Fibroblast of lung (primary cell): ENCODE measurements at places on chromosomes 16 and 17. TPM values are rescaled to one million over a fixed set of nuclear protein-coding genes. Genes with fewer than 3 reads are reported as not detected.

SYCE1L gene
- 0.26 and 0.33 TPM in 2 replicates for total RNA-seq

ZP2 gene
- not detected in 2 replicates for total RNA-seq

TANC2 gene
- total RNA-seq = 19.3 and 41.9 TPM in 2 replicates

TBX6 gene
- 0.26 and 0.33 TPM in 2 replicates for total RNA-seq

MRPL10 gene
- 26.5 and 31.0 TPM in 2 replicates for total RNA-seq

GP1BA gene
- total RNA-seq = not detected in 2 replicates

CCT6B gene
- total RNA-seq = 0.77 and 1.2 TPM in 2 replicates

TEX14 gene
- total RNA-seq = under 0.01 TPM in 2 replicates

PLCG2 gene
- 0.66 and 0.77 TPM in 2 replicates for total RNA-seq

TRAP1 gene
- 42.6 and 97.8 TPM in 2 replicates for total RNA-seq

KRT12 gene
- not detected in 2 replicates for total RNA-seq

GPR179 gene
- under 0.01 TPM in 2 replicates for total RNA-seq

PPL gene
- 43.7 and 50.5 TPM in 2 replicates for total RNA-seq

PHF23 gene
- 41.6 and 45.4 TPM in 2 replicates for total RNA-seq

ITGAL gene
- total RNA-seq = not detected in 2 replicates

MYH2 gene
- total RNA-seq = not detected in 2 replicates

KCNAB3 gene
- total RNA-seq = 0.26 and 0.33 TPM in 2 replicates
